ENCODE measurements at places on chromosomes 6 and 20.
A peak's percentile ranks its signal among the peaks of the same experiment; 100 is the strongest.

- DNase-seq, result no peak
Observed at GRCh38 chr20:22080985-22081384, 375.5 kb downstream of the PAX1 start.

- peak; percentile 14 for DNase-seq
Observed at GRCh38 chr20:43514648-43514999, 7.1 kb downstream of the L3MBTL1 start.

GRCh38 chr6:132320007-132320406 is 81.3 kb downstream of the MOXD1 start:
- DNase-seq, result no peak

GRCh38 chr20:62061851-62062423 is 3.7 kb downstream of the TAF4 start:
- DNase-seq, result no peak

- DNase-seq, result no peak
Observed at GRCh38 chr6:166636191-166636933, 9.3 kb upstream of the RPS6KA2 start.

GRCh38 chr6:14756340-14756739 is 489.5 kb upstream of the JARID2 start:
- DNase-seq, result no peak

GRCh38 chr20:1337441-1337840 is 8.5 kb upstream of the SDCBP2 start:
- DNase-seq, result no peak

GRCh38 chr20:44324343-44324742 is 12.5 kb upstream of the R3HDML start:
- no peak for DNase-seq
